ENCODE measurements at places on chromosomes 12 and 14. TPM values are rescaled to one million over a fixed set of nuclear protein-coding genes. Genes with fewer than 3 reads are reported as not detected.

DNA sequence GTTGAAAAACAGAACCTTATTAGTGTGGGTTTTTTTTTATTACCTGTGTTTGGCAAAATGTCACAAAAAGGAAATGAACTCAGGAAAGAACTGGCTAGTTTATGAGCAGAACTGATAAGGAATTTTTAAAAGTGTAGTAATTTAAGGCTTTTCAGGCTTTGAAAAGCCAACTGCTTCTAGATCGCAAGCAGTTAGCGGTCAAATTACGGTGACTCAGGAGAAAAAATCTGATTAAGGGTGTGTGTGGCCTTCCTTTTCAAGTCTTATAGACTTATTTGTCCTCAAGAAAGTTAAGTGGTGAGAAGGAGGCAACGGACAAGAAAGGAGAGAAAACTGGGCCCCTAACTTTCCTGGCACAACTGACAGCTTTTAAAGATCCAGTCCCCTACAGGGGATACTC, 33.4 kb downstream of the PDZRN4 start:
- no peak overlapping the region for H3K27ac ChIP-seq
- H3K27me3 ChIP-seq, result no peaks in the 10 kb centered on the region
- no peak for DNase-seq
- H3K4me1 ChIP-seq, result no peaks in the 10 kb centered on the region

Gene HELB
- 10.7 TPM for total RNA-seq

DNA sequence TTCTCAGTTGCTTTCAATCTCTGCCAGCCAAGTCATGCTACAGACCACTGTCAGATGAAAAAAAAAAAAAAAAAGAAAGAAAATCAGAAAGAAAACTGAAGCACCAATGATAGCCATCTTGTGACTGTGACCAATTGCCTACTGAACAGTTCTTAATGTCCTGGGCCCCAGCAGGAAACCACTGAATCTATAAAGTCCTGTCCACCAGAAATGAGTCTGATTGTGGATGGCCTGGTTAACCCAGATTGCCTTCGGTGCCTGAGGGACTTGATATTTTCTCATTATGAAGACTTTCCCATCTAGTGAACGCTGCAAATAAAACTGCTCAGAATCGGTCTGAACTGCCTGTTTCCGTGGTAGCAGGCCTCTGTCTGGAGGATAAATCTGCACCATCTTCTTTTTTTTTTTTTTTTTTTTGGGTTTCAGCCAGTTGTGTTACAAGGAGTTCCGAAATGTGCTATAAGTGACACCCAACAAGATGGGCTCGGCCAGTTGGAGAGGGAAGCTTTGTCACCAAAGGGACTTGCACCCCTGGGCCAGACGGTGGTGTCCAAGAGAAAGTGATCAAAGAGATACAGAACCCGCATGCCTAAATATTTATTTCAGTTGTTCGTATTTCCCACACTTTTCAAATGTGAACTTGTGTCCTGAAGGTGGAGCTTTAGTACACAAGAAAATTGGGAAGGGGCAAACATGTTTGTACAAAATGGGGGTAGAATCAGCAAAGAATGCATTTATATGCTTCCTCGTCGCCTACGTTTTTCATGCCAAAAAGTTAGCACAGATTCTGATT, 3.0 kb upstream of the PLXNC1 start:
- peaks cover 27% of the 10 kb centered on the region for H3K27me3 ChIP-seq
- DNase-seq, result no peak
- no peak overlapping the region for H3K27ac ChIP-seq
- no peaks in the 10 kb centered on the region for H3K36me3 ChIP-seq
- H3K4me3 ChIP-seq, result no peak overlapping the region
- no peaks in the 10 kb centered on the region for H3K4me1 ChIP-seq

DNA sequence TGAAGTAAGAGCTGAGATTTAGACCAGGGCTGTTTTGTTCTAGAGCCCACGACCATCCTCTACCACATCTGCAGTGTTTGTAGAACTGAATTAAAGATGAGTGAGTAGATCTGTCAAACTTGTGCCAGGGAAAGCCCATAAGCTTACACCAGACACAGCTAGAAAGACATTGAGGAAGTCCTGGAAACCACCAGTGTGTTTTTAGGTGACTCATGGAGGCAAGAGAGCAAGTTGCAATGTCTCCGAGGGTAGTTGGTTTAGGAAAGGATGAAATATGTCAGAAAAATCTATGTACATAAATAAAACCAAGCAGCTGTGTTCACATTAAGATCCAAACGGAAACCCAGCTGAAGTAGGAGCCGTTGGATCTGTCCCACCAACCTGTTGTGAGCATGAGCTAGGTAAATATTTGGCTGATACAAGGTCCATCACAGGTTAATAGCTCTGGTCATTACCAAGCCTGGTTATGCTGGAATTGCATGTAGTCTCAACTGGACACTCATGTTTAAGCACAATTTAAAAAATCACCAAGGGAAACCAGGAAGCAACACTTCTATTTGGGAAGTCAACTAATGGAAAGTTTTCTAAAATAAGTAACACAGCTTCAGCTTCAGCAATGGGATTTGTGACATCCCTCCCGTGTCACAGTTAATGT, 49.9 kb upstream of the PLEKHG3 start:
- H3K4me1 ChIP-seq, result no peaks in the 10 kb centered on the region
- DNase-seq, result no peak
- no peaks in the 10 kb centered on the region for H3K27me3 ChIP-seq
- H3K36me3 ChIP-seq, result peaks cover 10% of the 10 kb centered on the region
- H3K4me3 ChIP-seq, result no peak overlapping the region
- no peak overlapping the region for H3K27ac ChIP-seq

GRCh38 chr12:79597910-79598309, 92.9 kb downstream of the PAWR start:
- H3K4me1 ChIP-seq, result no peaks in the 10 kb centered on the region
- no peak overlapping the region for H3K27ac ChIP-seq
- H3K36me3 ChIP-seq, result peaks cover 18% of the 10 kb centered on the region
- DNase-seq, result no peak
- H3K27me3 ChIP-seq, result no peaks in the 10 kb centered on the region

Gene RNF10
- 157 TPM for total RNA-seq

DNA sequence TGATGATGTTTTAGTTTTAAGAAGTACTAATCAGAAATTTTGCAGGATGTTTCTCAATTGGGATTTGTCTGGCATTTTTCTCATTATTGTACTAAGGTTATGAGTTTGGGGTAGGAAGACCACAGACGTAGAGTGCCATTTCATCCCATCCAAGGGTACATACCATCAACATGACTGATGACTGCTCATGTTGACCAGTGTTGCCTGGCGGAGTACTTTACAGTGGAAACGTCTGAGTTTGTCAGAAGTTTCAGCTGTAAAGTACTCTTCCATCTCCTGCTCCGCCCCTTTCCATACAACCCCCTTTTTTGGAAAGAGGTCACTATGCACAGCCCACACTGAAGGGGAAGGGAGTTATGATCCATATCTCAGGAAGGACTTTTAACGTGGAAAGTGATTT, 74.2 kb downstream of the RCOR1 start:
- H3K4me3 ChIP-seq, result no peak overlapping the region
- H3K27ac ChIP-seq, result no peak overlapping the region
- H3K27me3 ChIP-seq, result no peaks in the 10 kb centered on the region

Gene EPYC
- total RNA-seq, result not detected

Gene TTC6
- total RNA-seq, result 0.33 TPM

DNA sequence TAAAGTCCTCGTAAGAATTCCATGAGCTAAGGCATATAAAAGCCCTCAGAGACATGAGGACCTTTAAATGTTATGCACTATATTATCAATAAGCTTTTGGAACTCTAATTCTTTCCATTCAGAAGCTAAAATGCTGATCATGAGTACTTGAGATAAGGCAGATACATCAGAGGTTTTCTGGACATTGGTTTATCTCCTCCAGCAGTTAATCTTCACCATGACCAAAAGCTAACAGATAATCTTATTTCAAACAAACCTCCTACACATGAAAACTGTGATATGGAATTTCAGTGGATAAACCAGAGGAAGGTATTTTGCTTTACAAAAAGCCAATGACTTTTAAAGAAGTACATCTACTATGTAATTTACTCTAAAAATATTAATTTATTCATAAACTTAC, 97.9 kb upstream of the BBS10 start:
- H3K27me3 ChIP-seq, result no peaks in the 10 kb centered on the region
- no peak overlapping the region for H3K27ac ChIP-seq
- no peak for DNase-seq
- peaks cover 3% of the 10 kb centered on the region for H3K4me1 ChIP-seq

DNA sequence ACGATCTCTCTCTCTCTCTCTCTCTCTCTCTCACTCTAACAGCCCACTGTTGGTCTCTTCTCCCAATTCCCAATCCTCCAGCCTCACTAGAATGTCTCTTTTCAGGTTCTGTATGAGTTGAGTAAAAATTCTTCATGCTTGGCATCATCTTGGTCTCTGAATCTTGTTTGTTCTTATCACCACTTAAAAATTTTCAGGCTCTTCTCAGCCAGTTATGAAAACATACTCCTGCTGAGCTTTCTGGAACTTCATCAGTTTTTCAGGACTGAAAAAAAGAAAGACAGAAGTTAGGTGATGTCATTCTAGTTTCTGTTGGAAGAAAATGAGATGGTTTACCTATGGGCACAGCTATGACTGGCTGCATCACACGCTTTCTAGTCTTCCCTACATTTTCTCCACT, 11.5 kb upstream of the IL22 start:
- no peaks in the 10 kb centered on the region for H3K27me3 ChIP-seq
- H3K27ac ChIP-seq, result no peak overlapping the region
- DNase-seq, result no peak
- H3K36me3 ChIP-seq, result no peaks in the 10 kb centered on the region
- H3K4me1 ChIP-seq, result no peaks in the 10 kb centered on the region
- no peak overlapping the region for H3K4me3 ChIP-seq

DNA sequence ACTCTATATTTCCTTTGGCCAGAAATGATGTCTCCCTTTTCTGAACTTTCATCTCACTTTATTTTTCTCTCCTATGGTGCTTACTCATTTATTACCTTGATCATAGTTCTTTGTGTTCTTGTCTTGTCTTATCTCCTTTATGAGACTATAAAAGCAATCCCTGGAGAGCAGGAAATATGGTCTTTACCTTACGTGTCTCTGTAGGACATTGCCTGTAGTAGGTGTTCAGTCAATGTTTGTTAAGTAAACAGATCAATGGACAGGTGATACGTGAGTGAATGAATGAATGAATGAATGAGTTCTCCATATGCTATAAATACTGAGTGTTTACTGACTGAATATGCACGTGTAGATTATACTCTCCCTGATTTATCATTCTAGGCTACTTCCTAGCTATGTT, 193.7 kb upstream of the HMGA2 start:
- no peak overlapping the region for H3K27ac ChIP-seq
- no peak for DNase-seq
- H3K4me3 ChIP-seq, result no peak overlapping the region
- no peaks in the 10 kb centered on the region for H3K27me3 ChIP-seq
- no peaks in the 10 kb centered on the region for H3K4me1 ChIP-seq
- no peaks in the 10 kb centered on the region for H3K36me3 ChIP-seq

DNA sequence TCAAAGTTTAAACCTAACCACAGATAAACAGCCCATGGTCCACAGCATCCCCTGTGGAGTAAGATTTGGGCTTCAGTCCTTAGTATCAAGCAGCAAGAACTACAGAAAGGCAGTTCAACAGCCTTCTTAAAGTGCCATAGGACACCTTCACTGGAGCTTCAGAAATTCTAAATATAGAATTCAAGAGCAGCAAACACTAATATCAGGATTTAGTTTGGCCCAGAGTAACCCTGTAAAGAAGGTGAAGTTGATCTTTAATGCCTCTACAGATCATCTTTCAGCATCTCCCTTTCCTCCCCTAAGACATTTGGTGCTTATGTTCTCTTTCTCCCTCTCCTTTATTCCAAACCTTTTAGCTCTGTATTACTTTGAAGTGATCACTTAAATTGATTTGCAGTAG, 59.5 kb upstream of the ARHGAP5 start:
- H3K27me3 ChIP-seq, result no peaks in the 10 kb centered on the region
- no peak overlapping the region for H3K4me3 ChIP-seq
- DNase-seq, result no peak
- peaks cover 5% of the 10 kb centered on the region for H3K36me3 ChIP-seq

Gene KRT82
- total RNA-seq, result not detected

GRCh38 chr14:39665075-39665475, 232.8 kb upstream of the FBXO33 start:
- no peaks in the 10 kb centered on the region for H3K4me1 ChIP-seq
- H3K4me3 ChIP-seq, result no peak overlapping the region
- no peaks in the 10 kb centered on the region for H3K27me3 ChIP-seq

DNA sequence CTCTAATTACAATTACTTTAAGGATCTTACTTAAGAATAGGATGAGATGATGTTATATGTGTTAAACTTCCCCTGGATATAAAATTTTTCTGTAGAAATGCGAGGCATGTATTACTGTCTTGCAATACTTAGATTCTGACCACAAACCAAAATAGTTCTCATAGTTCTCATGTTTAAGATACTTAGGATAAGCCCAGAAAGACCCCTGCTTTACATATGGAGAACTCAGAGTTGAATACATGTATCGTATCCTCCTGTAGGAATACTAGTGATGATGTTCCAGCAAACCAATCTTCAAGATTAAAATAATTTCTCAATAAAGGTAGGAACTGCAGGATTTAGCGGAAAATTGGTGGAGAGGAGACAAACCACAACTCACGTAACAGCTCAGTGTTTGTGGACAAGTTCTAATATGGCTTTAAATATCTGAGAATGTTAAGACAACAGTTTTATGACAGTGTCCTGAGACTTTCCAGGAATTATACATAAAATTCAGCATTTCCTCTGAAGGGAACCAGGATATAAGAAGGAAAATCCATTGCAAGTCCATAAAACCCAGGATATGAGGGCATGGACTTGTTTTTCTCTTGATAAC, 114.7 kb upstream of the CRY1 start:
- no peaks in the 10 kb centered on the region for H3K4me1 ChIP-seq
- no peaks in the 10 kb centered on the region for H3K27me3 ChIP-seq
- H3K36me3 ChIP-seq, result peaks cover 3% of the 10 kb centered on the region
- no peak for DNase-seq
- no peak overlapping the region for H3K4me3 ChIP-seq
